Hepatic stellate cell (primary cell): ENCODE measurements at places on chromosomes 11 and 22.
A peak's percentile ranks its signal among the peaks of the same experiment; 100 is the strongest.

GRCh38 chr11:109511598-109511997 is 89.6 kb downstream of the C11orf87 start:
- no peak for DNase-seq

DNA sequence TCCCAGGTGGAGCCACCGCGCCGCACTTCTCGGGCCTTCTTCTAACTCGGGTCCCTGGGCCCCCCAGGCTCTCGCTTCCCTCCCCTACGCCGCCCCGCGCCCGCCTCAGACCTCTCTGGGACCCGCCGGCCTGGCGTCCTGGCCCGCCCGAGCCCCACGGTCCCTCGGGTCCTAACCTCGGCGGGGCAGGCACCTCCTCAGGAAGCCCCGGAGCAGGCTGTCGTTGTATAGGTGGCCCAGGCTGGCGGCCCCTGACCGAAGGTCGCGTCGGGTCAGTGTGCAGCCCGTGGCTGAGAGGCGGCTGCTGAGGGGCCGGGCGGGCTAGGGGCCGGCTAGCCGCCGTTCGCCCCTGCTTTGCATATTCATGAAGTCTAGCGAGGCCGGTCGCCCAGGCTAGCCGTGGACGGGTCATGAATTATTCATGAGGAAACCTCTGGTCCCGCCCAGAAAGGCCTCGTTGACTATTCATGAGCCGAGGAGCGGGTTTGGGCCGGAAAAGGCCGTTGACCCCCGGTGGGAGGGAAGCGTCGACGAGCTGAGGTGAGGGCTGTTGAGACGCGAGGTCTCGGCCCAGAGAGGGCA is at the start of gene HORMAD2:
HORMAD2 (plus strand) TSS at position 513 of the 582 bp plus-strand sequence. CDS start 13,489 bp downstream, outside the sequence.
- no peak for DNase-seq

GRCh38 chr11:132062031-132062430 is 691.6 kb downstream of the NTM start:
- DNase-seq, result no peak

- DNase-seq, result no peak
These were observed 123.4 kb upstream of the SERPIND1 start for GRCh38 chr22:20650294-20651207.

DNA sequence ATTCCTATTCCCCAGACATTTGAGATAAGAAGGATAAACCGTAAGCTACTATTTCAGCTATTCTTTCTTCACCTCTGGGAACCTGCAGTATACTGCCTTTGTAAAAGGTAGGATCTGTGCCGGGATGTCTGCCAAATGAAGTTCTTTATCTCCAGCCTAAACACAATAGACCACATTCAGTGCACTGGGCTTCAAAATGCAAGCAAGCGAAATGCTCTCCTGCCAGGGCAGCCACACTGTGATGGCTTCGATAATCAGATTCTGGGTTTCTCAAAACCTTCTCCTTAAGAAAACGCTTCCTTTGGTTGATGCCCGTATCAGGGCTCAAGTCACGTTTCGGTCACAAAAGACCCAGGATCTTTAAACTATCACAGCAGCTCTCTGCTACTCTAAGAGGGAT is 299.5 kb upstream of the B3GAT1 start:
- DNase-seq, result no peak

DNA sequence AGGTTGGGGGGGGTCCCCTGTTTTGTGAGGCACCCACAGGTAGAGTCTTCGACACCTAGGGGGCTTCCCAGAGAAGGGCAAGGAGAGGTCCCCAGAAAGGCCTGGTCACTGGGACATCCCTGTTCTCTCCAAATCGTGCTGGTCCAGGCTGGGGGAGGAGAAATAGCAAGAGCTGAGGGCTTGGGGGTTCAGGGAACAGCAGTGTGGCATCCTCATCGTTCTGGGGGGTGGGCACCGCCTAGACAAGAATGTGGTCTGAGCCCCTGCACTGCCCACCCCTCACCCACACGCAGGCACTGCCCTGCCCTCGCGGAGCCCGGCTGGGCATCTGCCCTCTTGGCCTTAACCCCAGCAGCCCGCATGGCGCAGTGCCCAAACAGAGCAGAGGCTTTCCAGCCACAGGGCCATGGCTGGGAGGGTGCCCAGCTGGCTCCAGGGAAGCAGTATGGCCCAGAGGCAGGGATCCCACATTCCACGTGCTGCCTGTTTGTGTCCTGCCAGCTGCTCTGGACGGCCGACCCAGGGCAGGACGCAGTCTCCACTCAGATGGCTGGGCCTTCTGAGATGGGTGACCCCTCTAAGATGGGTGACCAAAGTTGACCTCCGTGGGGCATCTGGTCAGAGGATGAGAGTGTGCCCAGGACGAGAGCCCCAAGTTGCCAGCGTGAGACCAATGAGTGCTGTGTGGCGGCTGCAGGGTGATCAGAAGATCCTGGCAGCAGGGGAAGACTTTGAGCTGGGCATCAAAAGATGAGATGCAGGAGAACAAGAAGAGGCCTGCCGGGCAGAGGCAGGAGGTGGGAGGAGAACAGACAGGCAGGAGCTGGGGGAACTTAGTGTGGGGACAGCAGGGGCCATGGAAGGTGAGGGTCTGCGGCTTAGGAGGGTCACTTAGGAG is 14.4 kb downstream of the SCARF2 start:
- no peak for DNase-seq

GRCh38 chr11:10164621-10165020 is 129.4 kb downstream of the SBF2 start:
- no peak for DNase-seq

DNA sequence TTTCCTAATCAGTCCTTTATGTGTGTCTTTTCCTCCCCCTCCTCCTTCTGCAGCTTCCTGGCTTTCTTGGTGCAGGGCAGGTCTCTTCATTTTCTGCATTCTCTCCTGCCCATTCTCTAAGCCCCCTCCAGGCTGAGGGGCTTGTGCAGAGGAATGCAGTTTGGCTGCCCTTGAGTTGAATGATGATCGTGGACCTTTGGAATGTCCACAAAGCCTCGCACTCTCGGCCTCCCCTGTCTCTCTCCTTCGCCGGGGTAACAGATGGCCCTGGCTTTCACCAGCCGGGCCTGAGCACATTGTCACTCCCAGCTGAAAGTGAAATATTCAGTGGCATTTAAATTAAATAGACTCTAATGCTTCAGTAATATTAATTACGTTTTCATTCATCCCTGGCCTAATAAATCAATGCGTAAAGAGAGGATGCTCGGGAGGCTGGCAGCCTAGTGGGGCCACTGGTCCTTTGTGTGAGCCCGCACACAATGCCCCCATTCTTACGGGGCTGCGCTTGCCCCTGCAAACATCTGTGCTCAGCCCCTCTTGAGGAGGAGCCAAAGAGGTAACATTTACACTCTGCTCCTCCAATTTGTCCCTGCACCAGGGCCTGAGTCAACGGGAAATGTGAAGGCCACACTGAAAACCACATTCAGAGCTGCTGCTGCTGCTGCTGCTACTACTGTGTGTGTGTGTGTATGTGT is 64.9 kb upstream of the PAX6 start:
- no peak for DNase-seq

GRCh38 chr22:46052801-46053562 is 76.0 kb upstream of the WNT7B start:
- DNase-seq, result no peak

- DNase-seq, result no peak
These were observed 48.6 kb upstream of the SLC22A12 start for GRCh38 chr11:64542172-64543125.

GRCh38 chr11:48164836-48165235 is 51.8 kb upstream of the OR4B1 start:
- DNase-seq, result no peak

GRCh38 chr11:126072801-126073594 is 10.3 kb upstream of the CDON start:
- no peak for DNase-seq

GRCh38 chr22:42801252-42802080 is 55.6 kb downstream of the ARFGAP3 start:
- no peak for DNase-seq

DNA sequence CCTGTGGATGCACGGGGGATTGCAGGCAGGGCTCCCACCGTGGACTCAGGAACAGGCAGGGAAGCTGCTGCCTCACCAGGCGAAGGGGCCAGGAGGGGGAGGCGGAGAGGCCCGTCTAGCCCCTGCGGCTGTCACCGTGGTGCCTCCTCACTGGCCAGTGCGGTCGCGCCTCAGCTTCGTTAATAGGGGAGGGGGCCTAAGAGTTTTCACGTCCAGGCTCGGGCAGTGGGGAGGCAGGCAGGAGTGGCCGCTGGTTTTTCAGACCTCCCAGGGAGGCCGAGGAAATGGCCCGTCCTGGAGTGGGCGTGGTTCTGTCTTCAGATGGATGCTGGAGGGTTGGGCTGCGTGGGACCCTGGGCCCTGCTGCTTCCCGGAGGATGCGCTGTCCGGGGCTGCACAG is 91.1 kb upstream of the B3GAT1 start:
- no peak for DNase-seq

DNA sequence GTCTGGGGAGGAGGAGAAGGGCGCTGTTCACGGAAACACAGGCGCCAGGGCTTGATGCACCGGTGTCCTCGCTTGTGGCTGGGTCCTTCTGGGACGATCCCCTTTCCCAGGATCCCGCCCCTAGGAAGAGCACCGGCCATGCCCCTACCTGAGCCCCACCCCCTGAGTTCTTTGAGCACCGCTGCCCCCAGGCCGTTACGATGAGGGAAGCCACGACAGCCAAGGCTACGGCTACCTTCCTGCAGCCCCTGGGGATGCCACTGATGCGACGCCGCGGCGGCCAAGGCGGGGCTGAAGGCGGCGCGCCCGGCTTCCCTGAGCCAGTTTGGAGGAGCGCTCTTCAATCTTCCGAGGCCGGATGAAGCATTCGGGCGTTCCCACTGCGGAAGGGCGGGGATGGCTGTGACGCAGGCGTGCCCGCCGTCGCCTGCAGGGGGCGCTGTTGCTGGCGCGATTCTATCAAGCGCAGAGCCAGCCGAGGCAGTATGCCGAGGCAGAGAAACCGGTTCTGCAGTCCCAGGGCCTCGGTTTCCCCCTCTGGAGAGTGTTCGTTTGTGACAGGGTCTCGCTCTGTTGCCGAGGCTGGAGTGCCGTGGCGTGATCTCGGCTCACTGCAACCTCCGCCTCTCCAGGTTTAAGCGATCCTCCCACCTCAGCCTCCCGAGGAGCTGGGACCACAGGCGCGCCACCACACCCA is 9.7 kb upstream of the NEFH start:
- DNase-seq, result peak; percentile 77

- peak; percentile 87 for DNase-seq
These were observed 459.0 kb downstream of the SOX6 start for GRCh38 chr11:15897211-15897960.

- DNase-seq, result no peak
These were observed 1233.0 kb downstream of the JRKL start for GRCh38 chr11:97622795-97623194.

DNA sequence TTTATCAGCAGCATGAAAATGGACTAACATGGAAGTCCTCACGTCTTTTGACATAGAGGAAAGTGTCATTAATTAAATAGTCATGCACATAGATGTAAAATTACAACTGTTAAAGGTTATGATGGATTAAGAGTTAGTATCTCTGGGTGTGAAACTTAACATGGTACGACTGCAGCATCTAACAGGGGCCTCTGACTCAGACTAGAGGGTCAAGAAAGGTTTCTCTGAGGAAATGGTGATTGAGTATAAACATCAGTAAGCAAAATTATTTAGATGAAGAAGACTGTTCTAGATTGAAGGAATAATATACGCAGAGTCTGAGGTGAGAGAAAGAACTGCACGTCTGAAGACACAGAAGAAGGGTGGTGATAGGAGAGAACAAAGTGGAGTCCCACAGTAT is 42.1 kb upstream of the GAB2 start:
- DNase-seq, result no peak
